ENCODE measurements at places on chromosomes 4 and X.

DNA sequence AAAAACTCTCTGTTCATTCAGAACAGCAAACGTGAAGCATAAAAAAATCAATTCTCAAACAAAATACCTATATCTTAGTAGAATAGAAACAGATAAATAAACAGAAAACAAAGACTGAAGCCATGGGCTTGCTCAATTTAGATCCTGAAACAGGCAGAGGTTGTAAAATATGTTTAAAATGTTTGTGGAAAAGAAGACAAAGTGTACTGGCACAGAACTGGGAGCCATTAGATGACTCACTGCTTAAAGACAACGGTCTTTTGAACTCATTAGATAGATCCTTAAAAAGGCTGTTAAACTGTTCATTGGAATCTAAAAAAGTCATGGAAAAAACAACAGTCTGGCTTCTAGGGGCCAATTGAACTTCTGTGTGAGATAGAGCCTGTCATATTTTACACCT is 247.0 kb upstream of the NDST4 start:
- no peak for DNase-seq

DNA sequence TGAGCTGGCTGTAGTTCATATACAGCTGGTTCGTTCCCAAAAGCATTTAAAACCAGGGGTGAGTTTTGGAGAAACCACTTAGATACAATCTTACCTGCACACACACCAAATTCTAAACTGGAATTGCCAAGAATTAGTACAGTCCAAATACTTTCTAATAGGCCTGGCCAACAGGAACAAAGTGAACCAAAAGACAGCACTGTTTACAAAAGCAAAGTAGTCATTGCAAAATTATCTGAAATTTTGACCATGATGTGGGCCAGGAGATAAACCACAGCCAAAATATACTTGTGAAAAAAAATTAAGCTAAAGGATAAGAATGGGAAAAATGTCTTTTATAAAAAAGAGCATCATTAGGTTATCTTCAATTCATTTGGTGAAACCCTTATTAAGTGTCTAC is 37.9 kb upstream of the NAP1L5 start:
- no peak for DNase-seq

GRCh38 chr4:55725057-55725456 is 89.0 kb upstream of the NMU start:
- DNase-seq, result no peak

GRCh38 chrX:118352566-118352965 is 6.7 kb downstream of the WDR44 start:
- no peak for DNase-seq

DNA sequence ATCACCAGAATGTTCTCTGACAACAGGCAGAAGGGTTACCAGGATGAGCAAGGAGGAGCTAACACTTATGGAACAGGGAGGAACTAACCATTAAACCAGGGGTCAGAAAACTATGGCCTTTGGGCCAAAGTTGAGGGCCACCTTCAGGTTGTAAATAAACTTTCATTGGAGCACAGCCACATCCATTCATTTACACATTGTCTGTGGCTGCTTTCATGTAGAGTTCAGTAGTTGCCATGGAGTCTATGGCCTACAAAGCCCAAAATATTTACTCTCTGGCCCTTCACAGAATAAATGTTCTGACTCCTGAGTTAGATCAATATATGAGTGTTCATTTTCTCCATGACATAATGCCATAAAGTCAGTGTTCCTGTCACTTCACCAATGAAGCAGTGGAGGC is 13.2 kb upstream of the HCCS start:
- DNase-seq, result no peak

- DNase-seq, result no peak
These were observed 451.8 kb upstream of the PCDH7 start for GRCh38 chr4:30268370-30268769.

- no peak for DNase-seq
These were observed 42.0 kb downstream of the ANXA5 start for GRCh38 chr4:121654738-121655137.

GRCh38 chrX:30027636-30028035 is 187.7 kb upstream of the MAGEB2 start:
- DNase-seq, result no peak

DNA sequence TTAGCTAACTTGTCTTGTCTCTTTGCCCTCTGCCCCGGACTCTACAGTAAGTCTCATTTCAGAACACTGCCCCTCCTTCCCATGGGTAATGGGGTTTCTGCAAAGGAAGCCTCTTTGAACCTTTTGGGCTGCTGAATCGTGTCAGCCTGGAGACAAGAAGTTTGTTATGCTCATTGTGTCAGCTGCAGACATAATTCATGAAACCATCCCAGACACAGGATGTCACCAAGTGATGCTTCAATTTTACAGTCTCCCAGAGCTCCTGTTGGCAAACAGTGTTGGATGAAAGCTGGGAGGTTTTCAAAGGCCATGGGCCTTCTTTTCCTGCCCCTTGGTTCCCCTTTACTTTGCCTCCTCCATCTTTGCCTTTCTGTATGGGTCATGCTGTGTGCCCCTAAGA is 223.1 kb upstream of the TAPT1 start:
- DNase-seq, result no peak

- DNase-seq, result no peak
These were observed 88.3 kb upstream of the PDLIM3 start for GRCh38 chr4:185623444-185624258.

DNA sequence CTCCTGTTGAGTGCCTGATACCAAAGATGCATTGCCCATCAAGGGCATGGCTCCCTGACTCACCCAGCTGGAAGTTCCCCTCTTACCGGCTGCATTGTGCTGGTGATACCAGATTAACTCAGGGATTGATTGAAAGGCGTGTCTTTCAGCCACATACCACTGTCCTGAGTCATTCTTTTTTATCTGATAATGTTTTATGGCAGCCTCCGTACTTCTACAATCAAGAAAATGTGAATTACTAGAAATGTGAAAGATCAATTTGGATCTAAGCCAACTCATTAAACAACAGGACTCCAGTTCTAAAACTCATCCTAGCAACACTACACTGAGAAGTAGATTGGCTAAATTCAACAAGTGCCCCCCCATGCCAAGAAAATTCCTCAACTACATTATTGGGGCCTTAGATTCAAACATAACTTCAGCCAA is 40.0 kb downstream of the TXK start:
- DNase-seq, result no peak

- DNase-seq, result no peak
These were observed 705.5 kb downstream of the ARAP2 start for GRCh38 chr4:35538807-35539206.

- no peak for DNase-seq
These were observed at the start of gene JCHAIN for GRCh38 chr4:70666369-70666768. TSS of gene JCHAIN (minus strand) at chr4:70666508. CDS start at chr4:70666490, 18 bp downstream.

- no peak for DNase-seq
These were observed 570.1 kb upstream of the ACTRT1 start for GRCh38 chrX:128622296-128622695.

Data from activated T-helper 9 cell treated with anti-CD3 and anti-CD28 coated beads, Interleukin-2, amount 50 U/mL, for 16 hours (primary cell).